ENCODE measurements at places on chromosomes 1 and 21.

- DNase-seq = no peak
Measured at GRCh38 chr1:22615886-22616285, 20.5 kb upstream of the C1QA start.

DNA sequence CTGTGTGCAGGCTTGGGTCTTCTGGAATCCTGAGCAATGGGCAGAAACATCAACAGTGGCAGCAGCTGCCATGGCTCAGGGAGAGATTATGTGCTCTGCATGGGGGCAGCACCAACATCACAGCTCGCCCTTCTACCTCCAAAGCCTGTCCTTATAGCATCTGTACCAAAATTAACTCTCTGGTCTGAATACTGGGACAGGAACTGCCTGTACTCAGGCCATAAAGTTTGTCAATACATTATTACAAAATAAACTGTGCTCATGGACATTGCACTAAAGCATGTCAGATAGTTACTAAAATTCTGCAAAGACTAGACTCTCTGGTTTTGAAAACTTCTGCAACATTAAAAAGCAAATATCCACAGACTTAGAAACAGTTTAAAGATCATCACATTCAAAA, 91.6 kb downstream of the ZC3H11B start:
- DNase-seq = no peak

- no peak for DNase-seq
Measured at GRCh38 chr1:240888039-240888786, 276.3 kb upstream of the GREM2 start.

GRCh38 chr1:9717193-9718005, 65.9 kb downstream of the PIK3CD start:
- DNase-seq = peak; percentile 82

- DNase-seq = no peak
Measured at GRCh38 chr1:2385606-2386280, 5.6 kb downstream of the MORN1 start.

GRCh38 chr1:59673573-59674450, 140.9 kb upstream of the HOOK1 start:
- DNase-seq = no peak

GRCh38 chr1:245378745-245379144, 224.0 kb downstream of the KIF26B start:
- DNase-seq = no peak

GRCh38 chr1:227893949-227894721, 53.6 kb downstream of the WNT9A start:
- DNase-seq = no peak

DNA sequence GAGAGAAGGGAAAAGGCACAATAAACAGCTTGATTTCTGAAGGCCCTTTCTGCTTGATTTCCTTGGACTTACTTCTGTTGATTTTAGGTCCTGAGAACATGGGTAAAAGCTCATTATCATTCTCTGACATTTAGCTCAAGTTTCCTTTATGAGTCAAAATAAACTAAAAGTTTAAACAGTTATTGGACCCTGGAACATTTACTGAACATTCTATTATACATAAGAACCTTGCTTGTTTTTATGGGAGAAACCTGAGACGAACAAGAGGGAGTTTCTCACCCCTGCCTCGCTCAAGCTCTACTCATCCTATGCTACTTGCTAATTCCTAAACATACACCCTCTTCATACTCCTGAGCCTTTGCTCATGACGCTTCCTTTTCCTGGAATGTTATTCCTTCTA, 538.3 kb upstream of the PKN2 start:
- DNase-seq = no peak

DNA sequence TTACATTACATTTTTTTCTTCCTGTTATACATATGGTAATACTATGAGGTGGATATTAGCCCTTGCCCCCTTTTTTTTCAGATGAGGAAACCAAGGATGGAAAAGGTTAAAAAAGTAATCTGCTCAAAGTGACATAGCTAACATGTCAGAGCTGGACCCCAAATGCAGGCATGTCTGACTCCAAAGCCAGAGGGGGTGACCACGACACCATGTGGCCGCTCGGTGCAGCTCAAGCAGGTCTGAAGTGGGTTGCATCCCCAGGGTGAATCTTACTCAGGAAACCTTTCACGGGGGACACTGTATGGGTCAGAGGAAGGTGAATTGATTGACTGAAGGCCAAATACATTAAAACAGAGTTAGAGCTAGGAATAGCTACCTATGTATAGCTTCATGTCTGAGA, 34.8 kb downstream of the CD34 start:
- no peak for DNase-seq
